GM18507 (cell line): ENCODE measurements at places on chromosomes 4 and X.

GRCh38 chrX:55030271-55031205, at the start of gene ALAS2:
Gene ALAS2 (minus strand): TSS chrX:55030977. CDS start chrX:55026000, 4,977 bp downstream.
- no peak for DNase-seq

DNA sequence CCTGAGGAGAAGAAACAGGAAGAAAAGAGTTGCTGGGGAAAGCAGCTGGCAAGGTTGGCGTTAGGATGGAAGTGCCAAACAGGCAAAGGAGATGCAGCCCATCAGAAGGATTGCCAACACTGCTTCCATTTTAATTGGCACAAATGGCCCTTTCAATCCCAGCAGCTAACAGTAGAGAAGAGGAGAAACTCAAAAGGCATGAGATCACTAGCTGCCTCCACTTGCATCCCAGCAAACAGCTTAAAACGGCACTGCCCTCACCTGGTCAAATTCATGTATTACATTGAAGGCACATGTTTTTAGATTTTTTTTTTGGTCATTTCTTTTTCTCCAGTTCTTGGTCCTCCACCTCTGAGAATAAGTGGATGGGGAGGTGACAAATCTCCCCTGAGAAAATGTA, 14.9 kb upstream of the LOC101059915 start:
- no peak for DNase-seq

- DNase-seq: no peak
Observed at GRCh38 chr4:139184129-139184528, 7.1 kb upstream of the ELF2 start.

GRCh38 chr4:102725229-102725628, 35.5 kb downstream of the MANBA start:
- no peak for DNase-seq

GRCh38 chr4:17092736-17093437, 194.4 kb upstream of the LDB2 start:
- DNase-seq: peak; percentile 11
